ENCODE measurements at places on chromosomes 4 and X.

- DNase-seq = no peak
Measured at GRCh38 chr4:134540588-134540987, 339.0 kb upstream of the PABPC4L start.

DNA sequence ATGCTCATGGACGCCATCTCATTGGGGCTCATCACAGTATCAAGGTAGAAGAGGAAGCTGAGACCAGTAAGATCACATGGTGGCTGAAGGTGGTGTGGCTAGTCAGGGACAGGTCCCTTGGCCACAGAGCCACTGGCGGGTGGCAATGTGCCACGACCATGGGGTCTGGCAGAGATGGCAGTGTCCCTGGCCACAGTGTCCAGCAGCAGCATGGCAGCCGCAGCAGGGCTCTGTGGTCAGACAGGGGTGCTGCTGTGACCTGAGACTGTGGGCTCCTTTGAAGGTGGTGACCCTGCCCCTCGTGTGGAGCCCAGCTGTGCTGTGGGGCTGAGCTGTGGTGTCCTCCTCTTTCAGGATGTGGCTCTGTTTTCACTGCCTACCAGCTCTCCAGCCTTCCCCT is 2.2 kb upstream of the DOK7 start:
- no peak for DNase-seq

- DNase-seq = no peak
Measured at GRCh38 chr4:78070731-78071282, 13.7 kb downstream of the FRAS1 start.

GRCh38 chr4:42315231-42315630 is 82.1 kb upstream of the SHISA3 start:
- DNase-seq = no peak

GRCh38 chr4:91065117-91065516 is 937.9 kb downstream of the CCSER1 start:
- DNase-seq = no peak

- DNase-seq = no peak
Measured at GRCh38 chr4:13162886-13163285, 321.3 kb downstream of the RAB28 start.

GRCh38 chrX:459611-460010 is 72.9 kb upstream of the PPP2R3B start:
- no peak for DNase-seq

GRCh38 chr4:91373546-91373945 is 930.2 kb upstream of the GRID2 start:
- no peak for DNase-seq

GRCh38 chr4:3729188-3729881 is 36.9 kb upstream of the ADRA2C start:
- DNase-seq = no peak
